Activated T-helper 9 cell treated with anti-CD3 and anti-CD28 coated beads, Interleukin-2, amount 50 U/mL, for 16 hours (primary cell): ENCODE measurements at places on chromosomes 13 and 19.

GRCh38 chr13:111516712-111517640 is 196.5 kb downstream of the TEX29 start:
- DNase-seq = no peak

- no peak for DNase-seq
Observed at GRCh38 chr13:69487576-69487975, 620.0 kb upstream of the ATXN8OS start.

DNA sequence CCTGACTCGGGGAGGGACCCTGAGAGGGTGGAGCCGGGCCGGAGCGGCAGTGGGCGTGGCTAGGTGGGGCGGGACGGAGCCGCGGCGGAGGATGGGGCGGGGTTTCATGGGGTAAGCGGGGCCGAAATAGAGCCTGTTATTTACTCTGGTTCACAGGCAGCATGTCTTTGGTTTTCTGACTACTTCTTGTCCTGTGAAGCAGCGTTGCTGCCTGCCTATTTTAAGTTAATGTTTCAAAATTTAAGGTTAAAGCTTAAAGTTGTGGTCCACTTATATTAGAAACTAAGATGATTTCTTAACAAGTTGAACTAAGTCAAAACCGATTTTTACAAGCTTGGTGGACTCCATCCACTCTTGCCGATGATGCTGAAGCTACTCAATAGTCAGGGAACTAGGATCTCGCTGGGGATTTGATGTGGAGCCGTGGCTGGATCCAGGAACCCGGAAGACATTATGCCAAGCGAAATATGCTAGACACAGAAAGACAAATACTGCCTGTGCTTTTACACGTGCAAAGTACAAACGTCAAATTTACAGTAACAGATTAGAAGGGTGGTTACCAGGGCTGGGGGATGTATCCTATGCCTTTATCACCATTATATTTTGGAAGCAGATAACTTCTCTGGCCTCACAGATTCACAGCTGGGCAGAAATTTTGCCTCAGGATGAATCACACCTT is 433 bp upstream of the ZNF616 start:
- DNase-seq = no peak

DNA sequence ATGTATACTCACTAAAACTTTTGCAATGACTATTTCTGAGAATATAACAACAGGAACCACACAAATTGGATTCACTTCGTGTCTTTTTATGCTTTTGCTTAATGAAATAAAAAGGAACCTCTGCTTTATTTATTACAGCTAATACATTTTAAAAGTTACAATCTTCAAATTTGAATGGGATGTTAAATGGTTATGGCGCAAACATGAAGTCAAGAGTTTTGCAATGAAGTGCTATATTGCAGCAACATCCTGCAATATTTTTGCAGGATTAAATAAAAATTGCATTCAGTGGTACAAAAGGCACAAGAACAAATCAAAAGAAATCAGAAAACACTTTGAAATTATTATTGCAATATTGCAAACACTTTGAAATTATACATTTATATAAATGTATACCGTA is 1519.0 kb upstream of the MIR17HG start:
- no peak for DNase-seq

DNA sequence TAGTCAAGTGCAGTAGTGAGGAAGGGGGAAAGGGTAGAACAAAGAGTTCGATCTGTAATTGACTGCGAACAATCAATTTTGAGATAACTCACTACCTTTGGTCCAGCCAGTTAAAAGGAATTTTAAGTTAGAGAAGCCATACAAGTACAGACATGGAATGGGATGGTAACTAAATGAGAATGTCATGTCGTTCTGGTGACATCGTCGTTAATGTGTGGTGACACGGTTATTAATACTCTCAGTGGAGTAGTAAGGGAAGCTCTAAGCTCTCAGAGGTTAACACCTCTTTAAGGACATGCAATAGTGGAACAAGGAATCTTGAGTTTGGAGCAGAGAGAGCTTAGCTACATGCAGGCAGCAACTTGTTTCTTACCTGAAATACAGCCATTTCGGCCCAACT is 154.9 kb upstream of the KLF12 start:
- DNase-seq = no peak

- DNase-seq = no peak
Observed at GRCh38 chr19:58385313-58385890, 1.7 kb upstream of the RPS5 start.

- no peak for DNase-seq
Observed at GRCh38 chr19:43623889-43624670, 4.7 kb upstream of the ZNF428 start.
